ENCODE measurements at places on chromosomes 12 and 14.

GRCh38 chr12:127750076-127750840 lies 516.7 kb upstream of the TMEM132C start:
- no peak for DNase-seq

DNA sequence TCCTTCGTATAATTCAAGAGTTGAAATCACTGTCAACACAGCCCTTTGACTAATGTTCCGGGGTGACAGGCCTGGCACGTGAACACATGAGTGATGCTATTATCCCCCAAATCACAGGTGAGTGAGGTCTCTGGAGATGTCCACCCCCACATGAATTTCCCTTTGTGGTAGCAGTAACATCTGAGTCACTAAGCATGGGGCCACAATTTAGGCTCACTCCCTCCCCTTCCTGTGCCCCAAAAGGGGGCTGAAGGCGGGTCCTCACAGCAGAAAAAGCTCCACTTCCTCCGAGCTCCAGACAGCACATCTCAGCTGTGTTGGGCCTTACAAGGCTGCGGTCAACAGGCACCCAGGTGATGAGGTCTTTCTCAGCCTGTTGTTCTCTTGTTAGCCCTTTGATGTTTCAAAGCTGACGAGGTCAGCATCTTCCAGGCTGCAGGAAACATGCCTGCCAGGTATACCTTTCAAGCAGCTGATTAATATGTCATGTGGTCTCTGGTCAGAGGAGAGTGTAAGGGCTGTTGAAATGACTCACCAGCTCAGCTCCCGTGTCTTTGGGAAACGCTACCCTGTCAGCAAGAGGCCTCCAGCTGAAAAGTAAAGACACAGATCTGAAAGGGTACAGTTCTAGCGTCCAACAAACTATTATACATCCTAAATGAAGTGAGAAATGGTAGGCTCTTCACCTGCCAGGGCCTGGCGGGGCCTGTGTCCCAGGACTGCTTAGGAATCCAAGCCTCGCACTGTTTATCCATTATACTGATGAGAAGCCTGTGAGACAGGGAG lies 107.3 kb downstream of the ZFP36L1 start:
- peak; percentile 57 for DNase-seq

DNA sequence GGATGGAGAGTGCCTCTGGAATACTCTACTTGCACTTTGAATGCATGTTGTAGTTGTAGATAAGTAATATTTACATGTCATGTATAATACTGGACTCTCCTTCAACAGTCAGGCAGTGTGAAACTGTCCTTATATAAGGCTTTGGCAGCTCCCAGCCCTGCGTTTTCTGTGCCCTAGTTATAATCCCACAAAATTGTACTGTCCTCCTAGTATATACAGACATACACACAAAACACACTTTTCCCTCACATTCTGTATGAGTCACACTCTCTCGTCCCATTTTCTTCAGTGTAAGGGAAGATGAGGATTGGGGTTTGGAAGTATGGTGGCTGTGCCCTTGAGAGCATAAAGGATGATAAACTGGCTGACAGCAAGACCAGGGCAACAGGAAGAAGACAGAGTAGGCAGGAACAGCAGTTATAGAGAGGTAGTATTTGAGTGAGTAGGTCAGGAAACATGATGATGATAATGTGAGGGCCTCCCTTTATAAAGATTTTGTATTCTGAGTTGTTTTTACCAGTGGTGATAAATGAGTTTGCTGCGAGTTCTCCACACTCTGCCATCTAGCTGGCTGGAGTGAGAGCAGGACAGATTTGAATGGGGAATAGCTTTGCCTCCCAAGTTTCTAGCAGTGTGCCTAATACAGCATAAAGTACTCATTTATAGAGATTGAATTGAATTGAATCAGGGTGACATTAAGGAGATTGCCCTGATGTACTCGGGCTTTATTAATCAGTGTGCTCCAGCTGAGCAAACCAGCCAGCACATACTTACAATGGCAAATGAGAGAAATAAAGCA lies 5.0 kb downstream of the CREBL2 start:
- DNase-seq = no peak

- DNase-seq = no peak
Measured at GRCh38 chr14:80387563-80387981, 176.3 kb upstream of the DIO2 start.

DNA sequence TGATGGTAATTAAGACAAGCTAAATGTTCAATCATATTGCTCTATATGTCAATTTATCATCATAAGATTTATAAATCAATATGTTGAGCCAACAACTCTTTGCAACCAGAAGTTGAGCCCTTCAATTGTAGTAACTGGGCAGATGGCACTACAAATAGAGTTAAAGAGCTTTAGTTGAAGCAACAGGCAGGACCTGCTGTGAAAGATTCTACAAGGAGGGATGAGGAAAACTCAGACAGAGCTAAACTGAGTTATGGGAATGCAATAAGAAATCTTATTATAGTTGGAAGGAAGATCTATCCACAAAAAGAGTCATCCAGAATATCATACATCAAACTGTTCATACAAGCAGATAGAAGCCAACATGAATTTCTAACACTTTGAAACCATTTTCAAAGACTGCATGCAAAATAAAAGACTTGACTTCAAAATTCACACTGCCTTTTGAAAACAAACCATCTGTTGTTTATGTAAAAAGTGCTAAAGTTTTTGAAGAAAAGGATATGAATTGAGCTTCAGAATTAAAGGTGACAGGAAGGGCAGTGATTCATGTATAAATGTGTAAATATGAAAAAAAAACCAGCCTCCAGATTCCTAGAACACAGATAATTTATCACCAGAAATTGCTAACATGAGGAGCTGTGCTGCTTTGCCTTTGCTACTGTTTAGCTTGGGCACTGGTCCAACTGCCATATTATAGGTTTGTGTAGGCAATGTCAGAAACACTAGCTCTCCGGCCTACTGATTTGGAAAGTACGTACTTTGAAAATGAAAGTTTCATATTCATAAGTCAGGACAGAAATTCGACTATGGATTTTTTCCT lies 133.2 kb downstream of the SLC35F4 start:
- no peak for DNase-seq

DNA sequence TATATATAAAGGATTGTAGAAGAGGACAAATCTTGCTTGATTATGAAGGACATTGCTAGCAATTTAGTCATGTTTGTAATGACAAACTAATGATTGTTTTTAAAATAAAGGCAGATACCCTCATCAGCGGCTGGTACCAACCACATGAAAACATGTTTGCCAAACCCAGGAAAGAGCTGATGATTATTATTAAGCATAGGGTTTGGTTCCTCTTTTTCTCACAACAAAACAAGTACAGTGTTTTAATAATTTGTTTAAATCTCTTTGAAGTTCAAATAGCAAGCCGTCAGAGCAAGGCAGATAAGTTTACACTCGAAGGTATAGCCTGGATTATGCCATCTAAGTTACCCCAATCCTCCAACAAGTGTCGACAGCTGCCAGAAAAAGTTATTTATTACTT lies 5.3 kb upstream of the SINHCAF start:
- DNase-seq = no peak

GRCh38 chr14:55306938-55307589 lies 35.8 kb downstream of the FBXO34 start:
- no peak for DNase-seq

DNA sequence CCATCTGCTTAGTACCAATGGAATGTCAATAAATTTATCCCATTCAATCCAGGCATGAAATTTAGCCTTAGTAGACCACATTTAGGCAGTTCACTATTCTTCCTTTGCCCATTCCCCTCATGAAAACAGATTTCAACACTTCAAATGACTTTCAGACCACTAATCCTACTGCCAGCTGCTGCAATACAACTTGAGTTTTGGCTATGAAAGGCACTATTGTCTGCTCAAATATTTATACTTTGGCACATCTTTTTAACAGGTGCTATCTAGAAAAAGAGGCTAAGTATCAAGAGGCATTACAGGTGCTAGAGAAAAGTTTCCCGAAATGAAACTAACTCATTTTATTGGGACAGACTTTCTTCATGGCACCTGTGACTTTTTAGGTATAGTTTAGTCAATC lies 499.8 kb downstream of the C12orf50 start:
- no peak for DNase-seq

DNA sequence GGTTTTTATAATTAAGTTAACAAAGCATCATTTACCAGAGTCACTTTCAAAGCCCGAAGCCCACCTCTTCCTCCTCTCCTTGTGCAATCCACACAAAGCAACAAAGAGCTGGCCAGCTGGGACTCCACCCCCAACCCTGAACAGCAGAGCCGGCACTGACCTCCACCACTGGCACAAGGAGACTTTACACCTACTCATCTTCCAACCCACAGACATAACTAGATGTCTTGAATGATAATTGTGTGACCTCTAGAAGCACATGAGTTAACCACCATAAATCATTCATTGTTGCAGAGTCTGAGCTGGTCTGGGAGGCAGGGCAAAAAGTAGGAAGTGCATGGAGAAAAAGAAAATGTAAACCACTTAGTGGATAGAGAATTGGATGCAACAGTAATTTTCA lies 72.2 kb downstream of the ST8SIA1 start:
- no peak for DNase-seq

DNA sequence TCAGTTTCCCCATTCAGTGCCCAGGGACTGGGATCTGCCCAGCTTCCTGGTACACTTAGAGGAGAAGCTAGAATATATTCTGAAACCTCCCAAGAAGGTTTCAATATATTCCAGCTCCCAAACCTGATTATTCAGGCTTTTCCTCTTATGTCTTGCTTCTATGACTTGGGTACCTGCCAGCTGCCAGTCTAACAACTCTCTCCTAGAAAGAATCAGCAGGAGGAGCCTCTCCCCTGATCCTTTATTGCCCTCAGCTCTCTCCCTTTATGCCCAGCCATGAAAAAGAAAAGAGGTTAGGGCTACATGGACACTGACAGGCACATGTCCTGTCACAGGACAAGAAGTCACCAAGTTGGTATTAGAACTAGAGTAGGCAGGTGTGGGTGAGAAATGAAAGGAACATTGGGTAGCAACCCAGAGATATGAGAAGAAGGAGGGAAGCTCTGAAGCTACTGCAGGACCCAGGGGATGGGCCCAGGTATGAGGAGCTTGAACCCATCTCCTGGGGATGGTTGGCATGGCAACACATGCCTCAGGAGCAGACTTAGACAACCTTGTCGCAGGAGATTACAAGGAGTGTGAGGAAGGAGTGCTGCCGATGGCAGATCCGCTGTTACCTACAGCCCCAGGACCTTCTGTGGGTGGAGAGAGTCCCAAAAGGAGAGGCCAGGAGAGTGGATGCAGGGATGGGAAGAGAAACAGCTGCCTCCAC lies 2.0 kb upstream of the CACNB3 start:
- DNase-seq = no peak

- no peak for DNase-seq
Measured at GRCh38 chr12:6529291-6529737, 5.0 kb upstream of the GAPDH start.

DNA sequence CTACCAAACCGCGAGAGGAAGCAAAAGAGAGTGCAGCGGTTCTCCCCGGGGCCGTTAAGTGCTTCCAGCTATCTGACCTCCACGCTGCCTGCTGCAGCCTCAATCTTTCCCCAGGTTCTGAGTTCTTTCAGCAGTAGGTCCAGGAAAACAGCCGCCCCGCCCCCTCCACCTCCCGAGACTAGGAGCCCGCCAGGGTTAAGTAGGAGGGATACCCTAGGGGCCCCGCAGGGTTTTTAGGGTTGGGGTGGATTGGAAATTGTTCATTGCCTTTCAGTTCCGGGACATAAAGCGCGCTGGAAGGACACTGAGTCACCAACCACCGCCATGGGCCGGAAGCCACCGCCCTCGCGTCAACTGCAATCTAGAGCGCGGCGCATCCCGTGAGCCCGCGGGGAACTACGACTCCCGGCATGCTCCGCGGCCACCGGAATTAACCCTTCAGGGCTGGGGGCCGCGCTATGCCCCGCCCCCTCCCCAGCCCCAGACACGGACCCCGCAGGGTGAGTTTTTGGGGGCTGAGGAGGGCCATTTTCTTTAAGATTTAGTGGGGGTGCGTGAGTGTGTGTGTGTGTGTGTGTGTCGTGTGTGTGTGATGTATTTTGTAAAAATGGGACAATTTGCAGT lies at the start of gene MYL6B:
Gene MYL6B, plus strand, starts transcription at position 456 of the 624 bp plus-strand sequence. CDS start 1,332 bp downstream, outside the sequence.
- DNase-seq = peak; percentile 86

- no peak for DNase-seq
Measured at GRCh38 chr12:115235880-115236279, 551.9 kb upstream of the TBX3 start.

GRCh38 chr12:2877953-2878732 lies 1.1 kb downstream of the RHNO1 start:
- DNase-seq = no peak

DNA sequence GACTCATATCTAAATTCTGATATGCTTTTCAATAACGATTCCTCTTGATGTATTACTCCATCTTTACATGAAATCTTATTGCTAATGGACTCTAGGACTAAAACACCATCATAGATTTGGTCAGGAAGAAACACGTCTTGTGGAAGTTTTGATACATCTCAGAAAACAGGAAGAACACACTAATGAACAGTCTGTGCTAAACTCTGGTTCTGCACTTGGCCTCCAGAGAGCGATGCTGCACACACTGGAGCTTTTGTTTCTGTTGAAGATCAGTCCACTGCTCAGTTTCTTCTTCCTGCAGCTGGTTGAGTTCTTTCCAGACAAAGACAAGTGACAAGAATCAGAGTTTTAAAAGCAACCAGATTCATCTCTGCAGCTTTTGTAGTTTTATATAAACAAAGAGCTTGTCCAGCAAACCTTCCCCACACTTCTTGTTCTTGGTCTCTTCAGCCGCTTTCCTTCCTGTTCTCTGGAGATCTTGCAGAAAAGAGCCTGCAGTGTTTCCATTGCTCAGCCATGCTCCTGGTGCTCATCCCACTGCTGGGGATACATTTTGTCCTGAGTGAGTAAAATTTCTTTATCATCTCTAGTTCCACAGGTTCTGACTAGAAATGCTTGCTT lies 229.1 kb upstream of the OR4E1 start:
- no peak for DNase-seq

DNA sequence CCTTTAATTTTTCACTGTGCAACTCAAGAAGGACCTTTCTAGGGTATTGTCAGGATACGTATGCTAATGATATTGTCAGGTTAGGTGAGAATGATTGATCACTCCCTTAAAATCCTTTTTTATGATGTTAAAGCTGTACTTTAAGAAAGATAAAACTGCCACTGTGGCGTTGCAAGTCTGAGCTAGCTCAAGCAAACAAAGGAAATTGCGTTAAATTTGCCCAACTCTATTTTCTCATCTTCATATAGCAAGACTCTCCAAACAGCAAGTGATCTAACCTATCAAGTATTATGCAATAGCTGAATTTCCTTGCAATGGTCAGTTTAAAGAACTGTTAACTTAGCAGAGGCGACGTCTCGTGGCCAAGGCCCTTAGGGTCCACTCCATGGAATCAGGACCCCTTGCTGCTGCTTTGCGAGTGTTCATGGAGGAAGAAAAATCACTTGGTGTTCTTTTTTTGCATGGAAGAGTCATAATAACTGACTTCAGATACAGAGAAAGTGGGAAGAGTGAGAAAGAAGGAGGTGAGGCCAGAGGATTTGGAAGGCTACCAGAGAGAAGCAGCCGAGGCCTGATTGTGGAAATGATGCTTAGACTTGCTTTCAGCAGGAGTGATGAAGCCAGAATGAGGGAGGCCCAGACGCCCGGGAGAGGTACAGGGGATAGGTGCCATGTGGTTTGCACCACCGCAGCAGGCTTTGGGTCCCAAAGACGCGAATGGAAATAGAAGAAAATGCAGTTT lies 2.5 kb downstream of the TRAF3 start:
- DNase-seq = no peak

Data from stimulated activated CD8-positive, alpha-beta memory T cell treated with anti-CD3 and anti-CD28 coated beads, Interleukin-7, amount 100 ng/mL, for 1 hour (primary cell).